Naive thymus-derived CD4-positive, alpha-beta T cell (primary cell): ENCODE measurements at places on chromosomes 1 and 21. TPM values are rescaled to one million over a fixed set of nuclear protein-coding genes. Genes with fewer than 3 reads are reported as not detected.

Gene L1TD1
- total RNA-seq = not detected

Gene S100A7A
- total RNA-seq = not detected in 2 replicates

Gene CELA2B
- total RNA-seq = not detected

Gene RHOU
- total RNA-seq = 1.3 TPM

Gene ID3
- 14.8 and 15.4 TPM in 2 replicates for total RNA-seq

Gene HEYL
- total RNA-seq = 0.16 TPM

Gene CAMK1G
- total RNA-seq = not detected in 2 replicates

Gene LCE2B
- total RNA-seq = not detected

Gene CFAP74
- not detected for total RNA-seq

Gene BRINP3
- total RNA-seq = not detected

Gene SNX7
- not detected in 2 replicates for total RNA-seq

Gene A3GALT2
- total RNA-seq = not detected

Gene NPHS2
- not detected for total RNA-seq

Gene USH2A
- not detected for total RNA-seq

Gene C8A
- total RNA-seq = not detected

Gene CFHR4
- total RNA-seq = not detected

Gene PACC1
- 12.0 TPM for total RNA-seq

Gene ZNF593OS
- total RNA-seq = not detected

Gene PRELP
- total RNA-seq = not detected in 2 replicates

Gene PTPN14
- 0.03 TPM for total RNA-seq

Gene KCNA2
- total RNA-seq = 2.0 TPM
